ENCODE measurements at places on chromosomes 2 and 18.
A peak's percentile ranks its signal among the peaks of the same experiment; 100 is the strongest.

DNA sequence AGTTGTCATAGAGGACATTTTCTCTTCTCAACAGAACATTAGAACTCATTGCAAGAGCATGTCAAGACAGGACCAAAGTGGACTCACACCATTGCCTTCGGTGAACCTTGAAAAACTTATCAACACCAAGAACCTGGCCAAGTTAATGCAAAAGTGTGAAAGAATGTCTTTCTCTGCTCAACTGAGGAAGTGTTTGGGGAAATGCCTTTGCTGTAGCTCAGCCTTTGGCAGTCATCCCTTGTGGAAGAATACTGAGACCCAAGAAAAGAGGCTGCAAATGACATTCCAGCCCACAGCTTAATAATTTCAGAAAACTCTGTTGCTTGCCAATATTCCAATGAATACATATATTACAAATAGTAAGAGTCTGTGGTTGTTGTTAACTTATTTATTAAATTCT is 728.8 kb upstream of the PIK3C3 start:
- DNase-seq = no peak

- DNase-seq = peak; percentile 37
Observed at GRCh38 chr2:100940766-100941645, 61.1 kb upstream of the RPL31 start.

DNA sequence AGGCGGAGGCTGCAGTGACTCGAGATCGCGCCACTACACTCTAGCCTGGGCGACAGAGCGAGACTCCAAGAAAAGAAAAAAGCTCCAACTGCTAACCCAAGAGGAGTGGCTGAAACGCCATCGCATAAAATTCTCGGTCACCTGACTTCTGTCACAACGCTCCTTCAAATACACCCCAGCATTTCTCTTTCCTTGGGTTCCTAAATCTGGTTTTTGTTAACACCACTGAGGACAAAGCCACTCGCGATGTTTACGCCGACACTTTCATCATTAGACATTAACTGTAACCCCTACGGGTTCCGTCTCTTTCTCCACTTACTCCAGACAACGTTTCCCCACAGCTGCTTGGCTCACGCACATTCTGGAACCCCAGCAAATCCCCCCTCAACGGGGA is 679 bp downstream of the CLK1 start:
- peak; percentile 21 for DNase-seq

DNA sequence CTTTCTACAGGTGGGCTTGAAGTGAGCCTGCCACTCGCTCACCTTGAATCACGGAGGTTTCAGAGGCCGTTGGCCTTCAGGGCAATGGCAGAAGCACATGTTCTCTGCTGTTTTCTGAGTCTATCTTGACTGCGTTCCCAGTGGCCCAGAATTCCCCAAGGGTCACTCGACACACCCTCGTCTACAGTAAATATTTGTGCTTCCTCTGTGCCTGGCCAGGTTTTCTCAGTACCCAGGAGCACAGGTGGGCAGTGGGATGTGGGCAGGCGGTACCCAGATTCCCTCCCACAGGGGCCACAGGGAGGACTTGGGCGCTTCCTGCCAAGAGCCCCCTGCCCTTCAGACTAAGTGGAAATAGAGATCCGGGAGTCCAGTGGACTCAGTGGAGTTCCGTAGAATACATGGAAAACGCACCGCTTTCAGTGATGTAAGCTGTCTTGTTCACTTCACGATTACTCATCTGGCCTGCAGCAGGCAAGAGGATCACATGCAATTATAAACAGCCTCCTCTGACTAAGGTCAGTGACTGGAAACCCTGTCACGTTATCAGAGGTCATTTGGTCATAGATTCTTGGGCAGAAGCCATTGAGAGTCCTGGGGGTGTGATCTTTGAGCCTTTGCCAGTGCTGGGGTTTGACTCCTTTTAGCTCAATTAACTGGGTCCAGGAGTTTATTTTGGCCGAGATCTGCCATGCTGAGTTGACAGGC is 179.8 kb downstream of the NEDD4L start:
- DNase-seq = no peak

Measured in CD4-positive, alpha-beta T cell treated with Interleukin-6 for 4 hours (primary cell).